ENCODE measurements at places on chromosomes 6 and 20.

DNA sequence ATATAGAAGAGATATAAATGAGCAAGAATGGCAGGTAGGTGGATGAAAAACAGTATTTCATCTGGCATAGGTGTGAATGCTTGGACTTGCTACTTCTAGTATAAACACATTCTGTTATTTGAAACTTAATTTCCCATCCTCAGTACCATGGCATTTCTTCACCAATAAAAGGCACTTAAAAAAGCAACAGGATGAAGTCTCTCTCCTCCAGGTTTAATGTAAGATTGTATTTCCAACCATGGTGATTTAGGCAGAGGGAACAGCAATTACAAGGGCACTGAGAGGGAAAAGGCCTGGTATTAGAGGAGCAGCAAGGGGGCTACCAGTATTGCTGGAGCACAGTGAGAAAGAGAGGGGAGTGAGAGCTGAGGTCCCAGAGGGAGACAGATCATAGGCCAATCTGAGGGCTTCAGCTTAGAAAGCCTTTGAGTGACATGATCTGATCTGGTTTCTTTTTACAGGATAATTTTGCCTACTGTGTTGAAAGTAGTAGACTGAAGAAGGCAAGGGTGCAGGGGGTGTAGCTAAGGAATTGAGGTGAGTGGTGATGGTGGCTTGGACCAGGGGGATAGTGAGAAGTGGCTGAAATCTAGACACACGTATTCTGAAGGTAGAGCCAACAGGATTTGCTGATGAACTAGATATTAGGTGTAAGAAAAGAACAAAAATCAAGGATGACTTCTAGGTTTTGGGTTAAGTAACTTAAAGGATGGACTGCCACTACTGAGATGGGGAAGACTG, 67.8 kb upstream of the SMIM29 start:
- no peak for DNase-seq

DNA sequence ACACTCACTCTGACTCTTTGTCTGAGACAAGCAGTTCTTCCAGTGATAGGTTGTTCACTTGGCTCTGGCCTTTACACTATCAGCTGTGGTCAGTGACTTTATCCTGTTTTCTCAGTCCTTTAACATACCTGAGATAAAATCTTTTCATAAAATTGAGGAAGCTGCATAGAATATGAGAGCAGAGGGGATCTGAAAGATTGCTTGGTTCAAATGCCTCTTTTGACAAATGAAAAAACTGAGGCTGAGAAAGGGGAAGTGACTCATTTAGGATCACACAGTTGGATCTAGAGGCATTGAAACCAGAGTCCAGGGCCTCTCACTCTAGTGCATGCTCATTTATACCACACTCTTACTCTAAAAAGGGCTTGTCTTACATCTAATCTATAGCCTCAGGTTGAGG, 277.0 kb upstream of the TBX18 start:
- DNase-seq = no peak

- DNase-seq = no peak
Observed at GRCh38 chr6:106591111-106591825, 38.0 kb downstream of the RTN4IP1 start.

- DNase-seq = peak; percentile 56
Observed at GRCh38 chr6:148747471-148748165, 788 bp downstream of the UST start.

GRCh38 chr20:6732001-6732447, 35.5 kb upstream of the BMP2 start:
- DNase-seq = no peak

- no peak for DNase-seq
Observed at GRCh38 chr6:125811259-125811658, 20.5 kb downstream of the NCOA7 start.

GRCh38 chr6:2055911-2056310, 189.5 kb downstream of the GMDS start:
- DNase-seq = no peak

DNA sequence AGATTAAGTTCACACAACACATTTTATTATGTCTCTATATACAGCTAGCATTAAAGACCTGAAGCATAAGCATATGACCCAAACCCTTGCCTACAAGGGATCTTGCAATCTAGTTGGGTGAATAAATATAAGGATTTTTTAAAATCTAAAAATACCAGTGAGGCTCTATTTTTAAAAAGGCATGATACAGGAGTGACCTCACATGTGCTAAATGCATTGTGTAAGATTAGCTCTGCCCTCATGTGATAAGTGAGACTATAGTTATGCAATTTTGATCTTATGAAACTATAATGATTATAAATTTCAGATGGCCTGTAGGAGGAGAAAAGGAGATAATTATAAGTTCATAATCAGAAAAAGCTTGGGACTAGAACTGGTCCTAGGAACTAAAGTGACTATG, 451.0 kb upstream of the MAN1A1 start:
- no peak for DNase-seq

- DNase-seq = no peak
Observed at GRCh38 chr6:273551-274058, 18.7 kb upstream of the DUSP22 start.

DNA sequence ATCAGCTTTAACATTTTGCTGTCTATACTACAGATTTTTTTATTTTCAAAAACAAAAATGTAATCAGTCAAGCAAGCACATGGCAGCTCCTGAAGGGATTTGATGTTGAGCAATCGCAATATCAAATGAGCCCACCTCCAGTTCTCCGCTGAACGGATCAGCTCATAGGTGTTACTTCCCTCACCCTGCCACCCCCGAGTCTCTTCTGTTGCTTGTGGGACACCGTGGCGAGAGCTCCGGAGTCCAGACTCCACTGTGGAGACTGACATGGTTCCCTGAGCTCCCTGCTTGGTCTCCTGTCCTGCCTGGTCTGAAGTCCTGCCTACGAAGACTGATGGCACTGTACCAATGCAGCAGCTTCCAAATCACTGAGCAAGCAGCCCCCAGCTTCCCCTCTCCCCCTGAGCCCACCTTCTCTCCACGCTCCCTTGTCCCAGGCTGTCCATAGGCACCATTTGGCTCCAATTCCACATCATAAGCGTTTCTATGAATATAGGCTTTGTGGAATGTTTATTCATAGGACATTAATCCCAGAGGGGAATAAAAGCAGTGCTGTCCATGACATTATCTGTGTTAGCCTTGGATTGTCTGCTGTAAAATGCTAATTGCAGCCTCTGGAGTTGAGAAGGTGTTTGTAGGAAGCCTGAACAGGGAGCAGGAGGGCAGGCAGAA, 162.2 kb downstream of the LY86 start:
- DNase-seq = no peak

GRCh38 chr20:33995053-33995831, 1.5 kb downstream of the RALY start:
- DNase-seq = no peak

- DNase-seq = no peak
Observed at GRCh38 chr6:167211881-167212712, 54.3 kb upstream of the GPR31 start.

DNA sequence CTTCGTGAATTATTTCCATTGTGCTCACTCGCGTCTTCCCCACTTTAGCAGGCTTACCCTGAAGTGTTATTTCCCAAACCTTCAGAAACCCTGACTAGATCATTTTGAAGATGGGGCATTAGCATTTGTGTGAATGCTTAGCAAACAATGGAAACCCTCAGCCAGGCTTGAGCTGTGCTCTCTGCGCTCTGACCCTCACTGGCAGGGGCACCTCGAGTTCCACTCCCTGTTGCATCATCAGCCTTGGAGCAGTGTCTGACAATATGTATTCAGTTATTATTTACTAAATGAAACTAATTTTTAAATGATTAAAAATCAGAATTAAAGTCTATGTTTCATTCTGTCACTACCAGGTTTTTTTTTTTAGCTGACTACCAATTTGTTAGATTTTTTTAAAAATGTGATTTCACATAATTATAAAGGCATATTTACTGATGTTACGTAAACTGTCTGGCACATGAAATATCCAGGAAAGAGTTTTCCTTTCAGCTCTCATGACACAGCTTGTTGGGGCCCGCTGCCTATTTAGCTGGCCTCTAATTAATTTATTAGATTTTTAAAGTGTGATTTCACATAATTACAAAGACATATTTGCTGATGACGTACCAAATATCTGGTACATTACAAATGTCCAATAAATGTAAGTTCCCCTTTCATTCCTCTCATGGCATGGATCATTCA, 155.2 kb downstream of the PACRG start:
- no peak for DNase-seq

- no peak for DNase-seq
Observed at GRCh38 chr6:41257369-41258195, 28.9 kb downstream of the TREM1 start.

GRCh38 chr6:152127432-152128165, 320.1 kb downstream of the ESR1 start:
- DNase-seq = no peak

- DNase-seq = peak; percentile 92
Observed at GRCh38 chr6:41560431-41561192, 14.4 kb downstream of the FOXP4 start.

DNA sequence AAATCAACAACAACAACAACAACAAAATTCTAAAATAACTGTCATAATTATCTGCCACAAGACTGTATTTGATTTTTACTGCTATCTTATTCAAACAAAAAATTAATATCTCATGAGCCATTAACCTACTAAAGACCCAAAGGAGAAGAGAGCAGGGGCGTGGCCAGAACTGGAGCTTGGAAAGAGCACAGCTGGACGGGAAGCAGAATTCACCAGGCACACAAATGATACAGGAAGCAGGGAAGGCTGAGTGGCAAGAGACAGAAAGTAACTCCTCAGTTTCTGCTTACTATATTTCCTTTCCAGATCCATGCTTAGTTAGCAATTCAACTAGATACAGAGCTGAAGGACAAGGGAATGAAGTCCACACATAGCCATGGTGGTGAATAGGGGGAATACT, 54.4 kb downstream of the FKBP5 start:
- DNase-seq = no peak

- DNase-seq = no peak
Observed at GRCh38 chr6:72789145-72789544, 167.3 kb downstream of the KCNQ5 start.

DNA sequence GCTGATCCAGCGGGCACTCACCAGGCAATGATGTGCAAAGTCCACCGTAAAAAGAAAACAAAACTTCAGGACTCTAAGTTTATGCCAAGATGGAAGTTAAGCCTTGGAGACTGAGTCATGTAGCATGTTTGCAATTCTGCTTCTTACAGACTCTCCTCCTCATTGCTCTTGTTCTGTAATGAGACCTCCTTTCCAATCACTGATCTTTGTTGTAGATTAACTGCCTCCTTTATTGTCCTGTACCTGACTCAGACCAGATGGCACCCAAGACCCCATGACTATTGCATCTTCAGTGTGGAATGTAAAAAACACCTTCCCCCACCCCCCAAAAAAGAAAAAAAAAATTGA, 11.2 kb downstream of the NEU1 start:
- no peak for DNase-seq

DNA sequence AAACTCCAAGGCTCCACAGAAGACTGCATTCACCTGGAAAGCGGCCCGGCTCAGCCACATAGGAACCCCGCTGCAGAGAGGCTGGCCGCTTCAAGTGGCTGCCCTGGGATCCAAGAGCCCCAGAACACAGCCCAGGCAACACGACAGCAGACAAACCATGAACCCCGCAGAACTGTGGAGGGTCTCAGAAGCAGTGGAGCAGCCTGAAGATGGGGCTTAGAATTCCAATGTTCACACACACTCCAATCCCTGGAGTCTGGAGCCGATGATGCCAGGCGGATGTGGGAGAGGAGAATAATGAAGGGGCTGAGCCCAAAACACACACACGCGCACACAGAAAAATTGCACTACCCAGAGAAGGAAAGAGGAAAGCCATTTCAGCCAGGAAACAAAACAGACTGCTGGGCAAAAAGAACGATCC, 52.4 kb downstream of the NINL start:
- no peak for DNase-seq

DNA sequence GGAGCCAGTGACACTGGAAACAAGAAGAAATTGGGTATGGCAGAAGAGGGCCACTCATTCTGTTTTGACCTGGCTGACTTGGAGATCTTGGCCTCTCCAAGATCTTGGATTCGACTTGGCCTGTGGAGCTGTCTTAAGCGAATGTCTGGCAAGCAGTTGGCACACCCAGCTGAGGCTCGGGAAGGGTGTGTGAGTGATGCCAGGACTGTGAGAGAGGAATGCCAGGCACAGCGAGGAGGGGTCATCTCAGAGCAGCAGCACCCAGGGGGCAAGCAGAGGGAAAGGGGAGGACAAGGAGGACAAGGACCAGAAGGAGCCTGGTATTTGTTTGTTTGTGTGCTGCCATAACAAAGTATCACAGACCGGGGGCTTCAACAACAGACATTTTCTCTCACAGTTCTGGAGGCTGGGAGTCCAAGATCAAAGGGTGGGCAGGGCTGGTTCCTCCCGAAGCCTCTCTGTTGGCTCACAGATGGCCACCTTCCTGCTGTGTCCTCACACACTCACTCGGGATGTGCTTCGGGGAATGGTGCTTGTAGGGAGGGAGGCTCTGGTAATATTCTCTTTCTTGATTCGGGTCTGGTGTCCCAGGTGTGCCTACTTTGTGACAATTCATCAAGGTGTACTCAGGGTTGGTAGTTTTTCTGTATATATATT, 33.0 kb downstream of the RPP40 start:
- DNase-seq = no peak

DNA sequence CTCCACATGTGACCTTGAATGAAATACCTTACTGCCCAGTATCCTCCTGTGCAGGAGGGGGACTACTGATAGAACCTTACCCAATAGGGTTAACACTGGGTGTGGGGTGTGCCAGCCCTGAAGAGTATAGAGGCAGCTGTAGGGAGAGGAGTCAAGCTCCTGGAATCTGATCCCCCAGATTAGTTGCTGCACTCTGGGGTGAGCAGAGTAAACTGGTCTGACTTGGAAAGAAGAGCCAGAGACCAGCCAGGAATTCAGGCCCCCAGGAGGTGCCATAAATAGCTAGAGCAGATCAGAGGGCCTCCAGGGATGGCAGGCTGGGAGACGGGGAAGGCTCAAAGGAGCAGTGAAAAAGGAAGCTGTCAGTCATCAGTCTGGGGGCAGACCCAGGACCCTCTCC, 3.5 kb upstream of the APOBEC2 start:
- no peak for DNase-seq

DNA sequence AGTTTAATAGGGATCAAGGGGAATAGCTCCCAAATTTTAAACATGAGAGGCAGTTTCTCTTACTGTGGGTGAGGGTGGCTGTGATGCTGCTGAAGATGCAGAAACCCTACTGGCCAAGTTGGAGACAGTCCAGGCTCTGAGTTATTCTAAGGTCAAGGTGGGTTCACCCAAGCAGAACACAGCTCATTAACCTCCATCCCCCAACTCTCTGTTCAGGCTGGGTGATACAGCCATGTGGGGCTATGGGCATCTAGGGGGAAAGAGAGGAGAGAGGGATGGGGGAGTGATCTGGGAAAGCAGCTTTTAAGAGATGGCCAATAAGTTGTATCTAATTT, 18.9 kb upstream of the TRAM2 start:
- no peak for DNase-seq

- no peak for DNase-seq
Observed at GRCh38 chr20:57677584-57677982, 32.2 kb downstream of the PMEPA1 start.

- DNase-seq = no peak
Observed at GRCh38 chr6:15864038-15864707, 201.3 kb upstream of the DTNBP1 start.

- DNase-seq = no peak
Observed at GRCh38 chr6:5566718-5567117, 305.4 kb downstream of the FARS2 start.

Measured in effector memory CD4-positive, alpha-beta T cell (primary cell).